IPS-NIHi11 (cell line): ENCODE measurements at places on chromosomes 5 and 9.

DNA sequence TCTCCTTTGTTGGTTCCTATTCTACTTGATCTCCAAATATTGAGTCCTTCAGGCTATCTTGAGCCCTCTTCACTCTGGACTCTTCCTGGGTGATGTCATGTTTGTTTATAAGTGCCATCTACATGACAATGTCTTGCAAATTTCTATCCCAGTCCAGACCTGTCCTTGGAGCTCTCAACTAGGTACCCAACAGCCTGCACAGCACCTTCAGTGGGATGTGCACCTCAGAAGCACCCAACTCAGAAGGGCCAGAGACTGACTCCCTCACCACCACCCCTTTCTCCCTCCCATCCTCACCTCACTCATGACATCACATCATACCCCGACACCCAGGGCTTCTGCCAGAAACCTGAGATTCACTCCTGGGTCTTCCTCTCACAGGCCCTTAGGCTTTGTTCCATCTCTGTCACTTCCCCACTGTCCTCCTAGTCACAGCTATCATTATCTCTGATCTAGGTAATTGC is 14.4 kb downstream of the TXN start:
- DNase-seq = no peak

GRCh38 chr9:4590430-4591122 is 71.5 kb upstream of the PLPP6 start:
- no peak for DNase-seq

DNA sequence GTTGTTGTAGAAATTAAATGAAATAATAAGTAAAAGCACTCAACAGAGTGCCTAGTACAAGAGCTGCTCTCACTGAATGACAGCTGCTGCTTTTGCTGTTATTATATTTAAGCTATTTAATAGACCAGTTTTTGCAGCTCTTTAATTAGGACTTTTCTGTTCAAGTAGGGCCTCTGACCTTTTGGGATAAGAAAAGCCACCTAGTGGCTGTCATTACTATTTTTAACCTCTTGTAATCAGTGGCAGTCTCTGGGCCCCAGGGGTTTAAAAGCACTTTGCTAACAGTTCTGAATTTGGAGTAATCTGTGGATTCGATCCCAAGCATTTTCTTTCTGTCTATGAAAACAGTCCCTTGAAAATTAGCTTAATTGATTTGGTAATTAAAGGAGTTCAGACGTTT is 121.1 kb downstream of the NUDT12 start:
- DNase-seq = peak; percentile 39

DNA sequence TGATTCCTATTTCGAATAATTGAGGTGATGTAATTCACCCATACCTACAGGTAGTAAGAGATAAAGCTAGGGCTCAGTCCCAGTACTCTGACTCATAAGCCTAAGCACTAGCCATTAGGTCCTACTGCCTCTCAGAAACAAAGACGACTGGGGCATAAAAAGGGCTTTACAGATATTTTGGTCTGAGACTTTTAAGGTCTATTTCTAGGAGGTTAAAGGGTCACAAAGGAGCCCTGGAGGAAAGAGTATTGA is 69.8 kb downstream of the SGCD start:
- DNase-seq = no peak

GRCh38 chr9:28620661-28621060 is 1047.4 kb upstream of the C9orf72 start:
- no peak for DNase-seq

DNA sequence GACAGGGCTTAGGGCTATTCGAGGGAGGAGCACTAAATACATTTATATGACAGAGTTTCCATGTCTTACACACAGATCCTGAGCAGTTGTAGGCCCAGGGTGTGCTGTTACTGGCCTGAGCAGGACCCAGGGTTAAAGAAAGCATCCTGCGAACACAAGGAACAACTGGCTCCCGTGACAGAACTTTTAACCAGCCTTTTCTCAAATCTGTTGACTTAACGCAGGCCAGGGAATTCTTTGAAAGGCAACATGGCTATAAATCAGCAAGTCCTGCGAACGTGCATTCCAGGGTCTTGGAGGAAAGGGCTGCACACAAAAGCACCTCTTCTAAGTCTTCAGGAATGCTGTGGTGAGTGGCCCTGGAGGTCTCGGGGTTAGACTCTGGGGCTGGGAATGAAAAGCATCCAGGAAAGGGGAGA is 45.2 kb upstream of the ANKRD55 start:
- DNase-seq = no peak

GRCh38 chr9:131310833-131311554 is 21.5 kb downstream of the PLPP7 start:
- no peak for DNase-seq

DNA sequence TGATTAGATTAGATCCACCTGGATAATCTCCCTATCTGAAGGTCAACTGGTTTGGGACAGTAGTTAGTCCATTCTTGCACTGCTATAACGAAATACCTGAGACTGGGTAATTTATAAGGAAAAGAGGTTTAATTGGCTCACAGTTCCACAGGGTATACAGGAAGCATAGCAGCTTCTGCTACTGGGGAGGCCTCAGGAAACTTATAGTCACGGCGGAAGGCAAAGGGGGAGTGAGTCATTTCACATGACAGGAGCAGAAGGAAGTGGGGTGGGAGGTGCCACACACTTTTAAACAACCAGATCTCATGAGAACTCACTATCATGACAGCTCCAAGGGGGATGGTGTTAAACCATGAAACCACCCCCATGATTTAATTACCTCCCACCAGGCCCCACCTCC is 9.9 kb downstream of the C9orf40 start:
- DNase-seq = no peak

GRCh38 chr5:67400752-67401151 is 204.2 kb upstream of the CD180 start:
- DNase-seq = no peak

DNA sequence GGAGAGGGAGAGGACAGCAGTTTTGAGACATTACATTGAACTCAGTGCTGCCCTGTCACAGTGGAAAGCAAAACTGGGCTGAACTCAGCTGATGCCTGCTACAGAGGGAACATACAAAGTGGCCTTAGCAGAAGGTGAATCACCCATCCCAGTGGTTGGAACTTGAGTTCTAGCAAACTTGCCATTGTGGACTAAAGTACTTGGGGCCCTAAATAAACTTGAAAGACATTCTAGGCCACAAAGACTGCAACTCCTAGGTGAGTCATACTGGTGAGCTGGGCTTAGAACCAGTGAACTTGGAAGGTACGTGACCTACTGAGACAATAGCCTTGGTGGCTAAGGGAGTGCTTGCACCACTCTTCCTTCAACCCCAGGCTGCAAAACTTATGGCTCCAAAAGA is 155.7 kb upstream of the RIOK2 start:
- DNase-seq = no peak

DNA sequence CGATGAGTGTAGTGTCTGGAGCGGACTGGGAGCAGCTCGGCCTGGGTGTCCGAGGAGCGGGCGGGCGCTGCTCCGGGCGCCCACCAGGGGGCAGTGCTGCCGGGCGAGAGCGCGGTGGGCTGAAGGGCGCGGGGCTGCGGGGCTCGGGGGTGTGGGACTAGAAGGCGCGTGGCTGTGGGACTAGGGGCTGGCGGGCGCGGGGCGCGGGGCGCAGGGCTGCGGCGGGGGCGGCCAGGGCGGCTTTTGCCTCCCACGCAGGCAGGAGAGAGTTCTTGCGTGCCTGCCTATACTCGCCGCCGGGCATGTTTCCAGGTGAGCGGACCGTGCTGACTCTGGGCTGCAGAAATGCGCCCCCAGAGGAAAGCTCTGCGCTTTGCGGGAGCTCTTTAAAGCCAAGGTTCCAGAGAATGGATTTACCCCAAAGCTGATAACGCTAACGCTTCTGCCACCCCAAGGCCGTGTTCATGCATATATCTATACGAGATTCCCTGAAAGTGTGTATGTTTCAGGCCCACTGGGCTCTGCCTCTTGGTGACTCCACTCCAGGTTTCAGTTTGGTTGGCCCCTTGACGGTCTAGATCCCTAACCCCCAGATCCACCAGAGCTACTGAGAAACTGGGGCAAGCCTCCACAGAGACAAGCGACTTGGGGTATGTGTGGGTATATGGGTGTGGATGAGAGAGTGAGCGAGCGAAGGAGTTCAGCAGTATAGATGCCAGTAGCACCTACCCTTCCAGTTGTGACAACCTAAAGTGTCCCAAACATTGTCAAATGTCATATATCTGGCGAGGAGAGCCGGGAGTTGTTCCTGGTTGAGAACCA is 56.2 kb downstream of the ACER2 start:
- DNase-seq = peak; percentile 98

- no peak for DNase-seq
These were observed 53.6 kb downstream of the WNK2 start for GRCh38 chr9:93237540-93237939.

DNA sequence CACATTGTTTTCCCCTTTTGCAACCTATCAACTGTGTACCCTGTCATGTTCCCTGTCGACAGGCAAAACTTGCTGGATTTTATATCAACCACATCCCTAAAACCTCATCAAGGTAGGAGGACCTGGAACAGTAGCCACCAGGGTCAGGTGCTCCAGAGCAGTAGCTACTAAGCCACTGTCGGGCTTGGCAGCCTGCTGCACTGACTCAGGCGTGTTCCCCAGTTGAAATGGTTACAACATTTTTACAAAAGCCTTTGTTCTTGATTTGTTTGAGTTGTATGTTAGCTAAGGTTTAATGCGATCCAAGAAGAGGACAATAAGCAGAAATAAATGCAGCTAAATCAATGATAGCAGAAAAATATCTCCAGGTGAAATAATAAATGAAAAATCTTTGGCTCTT is 407.4 kb upstream of the TLE4 start:
- DNase-seq = no peak

DNA sequence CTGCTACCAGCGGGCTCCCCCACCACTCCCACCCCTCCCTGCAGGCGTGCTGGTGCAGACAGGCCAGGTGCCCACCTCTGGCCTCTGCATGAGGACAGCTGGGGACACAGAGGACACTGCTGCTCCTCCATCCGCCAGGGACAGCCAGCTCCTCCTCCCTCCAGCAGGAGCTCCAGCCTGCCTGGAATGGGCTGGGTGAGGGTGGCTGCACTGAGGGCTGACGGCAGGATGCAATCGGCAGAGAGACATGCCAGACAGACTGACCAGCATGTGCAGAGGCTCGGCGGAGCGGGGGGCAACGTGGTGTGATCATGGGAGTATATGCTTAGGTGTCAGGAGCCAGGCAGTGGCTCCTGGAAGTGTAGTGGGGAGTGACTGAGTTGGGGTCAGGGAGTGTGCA is 68.4 kb downstream of the RASGEF1C start:
- no peak for DNase-seq

DNA sequence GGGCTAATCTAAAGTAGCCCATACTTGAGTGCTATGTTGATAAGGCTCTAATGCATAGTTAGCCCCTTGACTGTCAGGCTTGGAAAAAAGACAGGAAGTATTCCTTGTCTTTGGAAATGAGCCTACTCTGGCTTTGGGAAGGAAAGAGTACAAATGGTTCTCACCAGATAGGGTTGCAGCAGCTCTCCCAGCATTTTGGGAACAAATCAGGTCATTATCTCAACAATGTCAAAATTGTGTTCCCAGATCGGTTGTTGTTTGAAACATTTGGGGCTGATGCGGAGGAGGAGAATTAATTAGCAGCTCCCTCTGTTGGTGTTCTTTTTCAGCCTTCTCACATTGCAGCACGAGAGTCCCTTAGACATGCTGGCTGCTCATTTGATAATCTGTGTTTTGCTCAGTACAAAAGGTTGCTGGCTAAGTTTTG is 294.7 kb upstream of the DMRT1 start:
- peak; percentile 24 for DNase-seq

DNA sequence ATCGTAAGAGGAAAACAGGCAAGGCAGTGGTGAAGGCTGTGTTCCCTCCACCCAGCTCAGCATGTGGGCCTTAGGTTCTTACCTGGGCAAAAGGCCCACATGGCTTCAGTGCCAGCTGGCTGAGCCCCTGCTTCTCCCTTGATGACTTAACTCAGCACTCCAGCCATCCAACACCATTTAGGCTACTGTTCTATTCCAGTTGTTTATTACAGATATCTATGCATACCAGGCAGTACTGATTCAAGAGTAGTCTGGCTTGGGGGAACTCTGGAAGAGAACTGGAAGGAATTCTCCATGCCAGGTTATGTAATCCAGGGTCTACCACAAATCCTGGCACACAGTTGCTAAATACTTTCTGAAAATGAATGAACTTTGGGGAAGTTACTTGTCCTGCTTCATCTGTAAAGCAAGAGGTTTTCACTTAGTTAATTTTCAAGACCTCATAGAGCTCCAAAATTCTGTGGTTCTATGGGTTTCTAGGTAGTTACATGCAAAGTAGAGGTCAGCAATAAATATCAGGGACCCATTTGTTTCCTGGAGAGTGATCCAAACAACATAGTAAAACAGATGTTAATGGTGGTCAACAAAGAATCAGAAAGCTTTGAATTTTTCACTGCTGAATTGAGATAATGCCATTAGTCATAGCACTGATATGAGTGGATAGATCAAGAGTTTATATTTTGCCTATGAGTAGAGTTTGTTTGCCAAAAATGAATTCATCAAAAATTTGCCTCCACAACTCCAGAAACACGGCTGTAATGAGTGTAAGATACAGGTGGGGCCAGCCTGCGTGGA is 88.2 kb upstream of the OSMR start:
- no peak for DNase-seq

DNA sequence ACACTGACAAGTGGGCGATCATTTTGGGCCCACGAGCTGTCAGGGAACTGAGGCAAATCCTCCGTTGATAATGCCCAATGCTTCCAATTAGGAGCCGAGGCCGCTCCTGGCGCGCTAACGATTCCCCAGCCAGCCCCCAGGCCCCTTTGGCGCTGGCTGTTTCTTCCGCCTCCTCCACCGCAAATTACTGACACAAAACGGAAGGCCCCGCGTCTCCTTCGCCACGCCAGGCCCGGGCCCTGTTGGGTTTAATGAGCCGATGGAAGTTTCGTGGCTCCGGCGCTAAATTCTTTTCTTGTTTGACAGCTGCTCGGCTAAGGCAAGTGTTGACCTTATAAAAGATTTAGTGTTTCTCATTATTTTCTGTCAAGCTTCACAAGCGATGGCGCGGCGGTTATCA is 25.7 kb upstream of the BARHL1 start:
- no peak for DNase-seq

- no peak for DNase-seq
These were observed 58.1 kb upstream of the MTAP start for GRCh38 chr9:21744320-21744719.

GRCh38 chr5:16952968-16953671 is 17.0 kb upstream of the MYO10 start:
- peak; percentile 39 for DNase-seq

GRCh38 chr9:135523521-135524129 is 2.4 kb downstream of the LCN1 start:
- no peak for DNase-seq

- DNase-seq = no peak
These were observed 319.9 kb downstream of the SPOCK1 start for GRCh38 chr5:137179203-137179602.

GRCh38 chr5:59491945-59492344 is 401.6 kb downstream of the PDE4D start:
- DNase-seq = no peak

- peak; percentile 33 for DNase-seq
These were observed 211.9 kb downstream of the NXNL2 start for GRCh38 chr9:88746743-88747398.

GRCh38 chr5:137791799-137792198 is 37.6 kb upstream of the HNRNPA0 start:
- no peak for DNase-seq
